ENCODE measurements at places on chromosomes 4 and X.

DNA sequence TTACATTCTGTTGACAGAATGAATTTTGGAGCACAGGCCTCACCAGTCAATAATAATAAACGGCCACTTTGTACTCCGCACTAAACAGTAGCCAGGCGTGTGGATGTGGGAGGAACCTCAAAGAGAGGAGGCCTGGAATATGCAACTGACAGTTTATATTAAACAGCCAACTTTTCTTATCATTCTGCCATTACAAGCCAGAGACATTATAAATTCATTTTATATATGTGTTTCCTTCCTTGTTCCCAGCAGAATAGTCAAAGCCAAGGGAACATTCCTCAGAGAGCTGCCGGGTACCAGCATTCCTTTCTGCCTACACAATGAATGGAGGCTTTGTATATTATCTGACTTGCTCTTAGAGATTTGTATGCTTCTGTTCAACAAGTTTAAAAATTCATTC lies 436.5 kb upstream of the FTHL17 start:
- peak; percentile 9 for DNase-seq

DNA sequence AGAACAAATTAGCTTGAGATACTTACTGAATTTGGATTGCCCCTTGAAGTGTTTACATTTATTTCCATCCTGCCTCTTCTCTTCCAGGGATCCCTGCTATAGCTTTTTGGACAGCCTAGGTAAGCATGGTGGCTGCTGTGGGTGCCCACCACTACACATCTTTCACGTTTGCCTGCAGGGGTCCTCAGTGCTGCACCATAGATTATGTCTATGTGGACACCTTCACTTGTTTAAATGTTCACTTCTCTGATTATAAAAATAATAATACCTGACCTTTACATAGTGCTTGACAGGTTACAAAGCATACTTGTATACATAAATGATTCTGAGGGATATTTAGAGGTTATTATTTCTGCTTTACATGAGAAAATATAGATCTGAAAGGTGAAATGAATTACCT lies 67.9 kb upstream of the SLC4A4 start:
- DNase-seq = peak; percentile 14

GRCh38 chr4:39636531-39637184 lies 2.0 kb downstream of the SMIM14 start:
- no peak for DNase-seq

GRCh38 chr4:16055873-16056272 lies 27.9 kb downstream of the PROM1 start:
- no peak for DNase-seq

GRCh38 chrX:7294483-7294882 lies 146.5 kb upstream of the PUDP start:
- DNase-seq = no peak

GRCh38 chr4:2786152-2786671 lies 6.7 kb upstream of the SH3BP2 start:
- DNase-seq = no peak

DNA sequence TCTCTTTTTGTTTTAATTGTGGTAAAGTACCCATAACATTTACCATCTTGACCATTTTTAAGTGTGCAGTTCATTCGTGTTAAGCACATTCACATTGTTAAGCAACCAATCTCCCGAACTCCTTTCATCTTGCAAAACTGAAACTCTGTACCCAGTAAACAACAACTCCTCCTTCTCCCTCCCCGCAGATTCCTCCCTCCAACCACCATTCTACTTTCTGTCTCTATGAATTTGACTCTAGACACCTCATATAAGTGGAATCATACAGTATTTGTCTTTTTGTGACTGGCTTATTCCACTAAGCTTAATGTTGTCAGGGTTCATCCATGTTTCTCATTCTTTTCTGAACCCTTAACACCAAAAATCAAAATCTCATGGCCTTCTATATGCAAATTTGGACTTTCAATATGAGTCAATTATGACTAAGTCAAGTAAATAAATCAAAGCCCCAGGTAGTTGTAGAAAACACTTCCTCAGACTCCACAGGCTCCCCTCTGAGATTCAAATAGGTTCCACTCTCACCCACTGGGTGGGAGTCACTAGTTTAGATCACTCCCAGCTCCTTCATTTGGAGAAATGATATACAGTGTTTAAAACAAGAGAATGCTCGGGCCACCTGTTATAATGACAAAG lies 9.8 kb upstream of the RTL5 start:
- DNase-seq = no peak

- DNase-seq = no peak
These were observed 64.1 kb downstream of the ANXA5 start for GRCh38 chr4:121632636-121633035.

GRCh38 chrX:8673201-8673600 lies 58.7 kb downstream of the ANOS1 start:
- no peak for DNase-seq

DNA sequence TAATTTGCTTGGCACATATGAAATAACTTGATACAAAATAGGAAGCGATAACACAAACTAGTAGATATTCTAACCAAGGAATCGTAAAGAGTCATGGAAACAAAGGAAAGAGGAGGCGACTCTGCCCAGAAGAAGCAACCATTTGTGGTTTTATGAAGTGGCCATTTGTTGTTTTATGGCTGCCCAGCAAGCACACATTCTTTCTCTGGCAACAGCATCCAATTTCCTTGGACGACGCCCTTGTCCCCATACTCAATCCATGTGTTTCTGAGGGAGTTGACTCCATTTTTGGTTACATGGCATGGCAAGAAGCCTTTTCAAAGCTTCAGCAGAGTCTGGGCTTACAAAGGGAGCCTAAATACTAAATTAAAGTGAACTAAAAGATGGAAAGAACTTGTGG lies 295.1 kb downstream of the INPP4B start:
- DNase-seq = no peak
